ENCODE measurements at places on chromosomes 2 and 18.

GRCh38 chr18:44516450-44516849 is 164.2 kb upstream of the SETBP1 start:
- no peak for DNase-seq

DNA sequence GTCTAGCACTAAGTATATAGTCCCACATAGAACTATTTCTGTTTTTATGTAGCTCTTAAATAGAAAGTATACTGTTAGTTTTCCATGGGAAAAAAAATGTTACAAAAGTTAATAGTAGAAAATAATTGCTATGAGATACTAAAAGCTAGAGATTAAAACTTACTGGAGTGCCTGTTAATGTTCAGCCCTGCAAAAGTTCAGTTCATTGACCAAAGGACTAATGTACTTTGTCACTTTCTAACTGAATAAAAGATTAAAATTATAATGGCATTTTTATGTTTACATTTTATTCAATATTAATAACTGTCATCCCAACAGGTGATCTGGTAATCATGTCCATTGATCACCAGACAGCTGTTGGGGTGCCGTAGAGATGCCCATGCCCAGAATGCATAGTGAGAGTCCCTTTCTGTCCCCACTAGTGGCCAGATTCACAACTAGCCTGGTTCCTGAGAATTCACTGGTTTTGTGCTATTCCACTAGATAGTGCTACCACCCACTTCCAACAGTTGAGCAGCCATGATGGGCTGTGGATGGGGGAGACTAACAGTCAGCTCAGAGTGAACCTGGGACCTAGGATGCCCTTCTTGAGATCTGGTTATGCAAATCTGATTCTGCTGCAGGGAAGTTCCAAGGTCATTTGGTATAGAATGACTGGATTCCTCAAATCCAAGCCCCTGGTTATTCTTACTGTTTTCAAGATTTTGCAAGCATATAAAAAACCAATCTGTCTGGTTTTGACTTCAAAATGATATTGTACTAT is 57.8 kb downstream of the AFTPH start:
- DNase-seq, result no peak

DNA sequence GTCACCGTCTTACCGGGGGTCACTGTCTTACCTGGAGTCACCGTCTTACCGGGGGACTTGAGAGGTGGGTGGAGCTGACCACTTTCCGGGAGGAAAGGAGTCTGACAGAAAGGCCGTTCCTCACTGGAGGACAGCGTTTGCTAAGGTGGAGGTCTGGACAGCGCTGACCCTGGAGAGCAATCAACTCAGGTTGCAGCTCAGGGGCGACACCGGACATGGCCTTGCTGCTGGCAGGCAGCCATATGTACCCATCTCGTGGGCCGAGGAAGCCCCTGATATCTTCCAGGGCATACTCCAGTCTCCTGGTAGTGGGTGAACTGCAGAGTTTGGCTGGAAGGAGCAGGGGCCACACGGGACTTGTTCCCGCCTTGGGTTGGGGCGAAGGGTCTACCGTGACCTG is 234.6 kb upstream of the MYT1L start:
- DNase-seq, result no peak

- peak; percentile 6 for DNase-seq
Observed at GRCh38 chr18:59631583-59632181, 65.5 kb downstream of the CCBE1 start.

DNA sequence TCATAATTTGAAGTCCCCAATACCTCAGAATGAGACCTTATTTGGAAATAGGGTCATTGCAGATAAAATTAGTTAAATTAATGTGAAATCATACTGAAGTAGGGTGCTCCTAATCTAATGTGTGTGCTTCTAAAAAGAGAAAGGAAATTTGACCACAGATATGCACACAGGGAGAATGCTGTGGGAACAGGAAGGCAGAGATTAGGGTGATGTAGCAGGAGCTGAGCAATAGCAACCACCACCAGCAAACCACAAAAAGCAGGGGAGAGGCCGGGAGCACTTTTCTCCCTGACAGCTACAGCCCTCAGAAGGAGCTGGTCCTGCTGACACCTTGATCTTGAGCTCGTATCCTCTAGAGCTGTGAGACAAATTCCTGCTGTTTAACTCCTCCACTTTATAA is 24.6 kb upstream of the SCG2 start:
- DNase-seq, result no peak

- peak; percentile 49 for DNase-seq
Observed at GRCh38 chr2:3692375-3692774, 11.0 kb upstream of the DCDC2C start.

- DNase-seq, result no peak
Observed at GRCh38 chr18:34710458-34710914, 388 bp downstream of the DTNA start.

GRCh38 chr2:200089040-200089755 is 133.8 kb downstream of the MAIP1 start:
- DNase-seq, result no peak

- no peak for DNase-seq
Observed at GRCh38 chr2:159933727-159934049, 128.7 kb downstream of the PLA2R1 start.

GRCh38 chr2:132911726-132912724 is 242.0 kb upstream of the LYPD1 start:
- DNase-seq, result no peak

GRCh38 chr2:50395605-50396297 is 636.2 kb downstream of the NRXN1 start:
- no peak for DNase-seq

DNA sequence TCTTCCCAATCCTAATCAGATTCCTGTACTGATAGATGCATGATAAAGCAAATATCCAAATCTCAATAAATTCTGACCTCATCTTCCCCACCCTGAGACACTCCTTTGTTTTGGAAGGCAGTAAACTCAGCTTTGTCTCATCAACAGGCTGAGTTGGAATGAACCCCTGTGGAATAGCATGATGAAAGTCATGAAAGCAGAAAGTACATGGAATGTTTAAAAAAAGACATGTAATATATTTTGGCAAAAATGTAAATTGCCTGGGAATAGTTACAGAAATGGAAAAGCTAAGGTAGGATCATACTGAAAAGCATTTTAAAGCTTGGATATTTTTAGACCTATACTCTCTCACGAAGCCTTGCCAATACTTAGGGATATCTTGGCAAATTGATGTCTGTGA is 468.7 kb upstream of the CDH7 start:
- no peak for DNase-seq

- no peak for DNase-seq
Observed at GRCh38 chr2:223218587-223219178, 166.7 kb downstream of the KCNE4 start.

DNA sequence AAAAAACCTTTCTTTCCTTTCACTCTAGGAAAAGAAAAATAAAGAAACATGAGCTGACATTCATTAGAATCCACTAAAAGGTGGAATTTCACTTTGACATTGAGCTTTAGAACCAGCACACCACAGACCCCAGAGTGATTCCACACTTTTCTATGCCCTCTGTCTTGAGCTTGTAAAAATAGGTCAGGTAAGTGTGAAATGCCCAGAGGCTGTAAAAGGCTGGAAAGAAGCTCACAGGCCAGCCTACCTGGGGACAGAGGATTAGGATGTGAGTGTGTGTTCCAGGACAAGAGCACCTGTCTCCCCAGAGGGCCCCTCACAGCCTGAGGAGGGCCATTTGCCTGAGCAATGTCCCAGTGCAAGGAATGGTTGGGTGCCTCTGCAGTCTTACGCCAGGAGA is 56.3 kb upstream of the MYO3B start:
- DNase-seq, result no peak

DNA sequence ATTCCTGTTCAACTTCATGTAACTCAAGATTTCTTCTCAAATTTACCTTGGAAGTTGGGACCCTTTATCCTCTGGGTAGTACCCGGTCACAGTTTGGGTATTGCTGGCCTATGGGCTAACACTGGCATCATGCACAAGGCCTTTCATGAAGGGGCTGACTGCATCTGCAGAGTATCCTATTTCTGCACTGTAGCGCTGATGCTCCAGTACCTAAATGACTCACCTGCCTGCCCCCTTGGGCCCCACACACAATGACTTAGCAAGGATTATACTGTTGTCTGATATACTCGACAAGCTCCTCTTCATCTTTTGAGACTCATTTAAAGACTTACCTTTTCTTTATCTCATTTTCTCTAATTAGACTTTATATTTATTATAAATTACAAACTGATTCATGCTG is 39.9 kb downstream of the DNAH6 start:
- DNase-seq, result no peak

GRCh38 chr2:215657844-215658243 is 222.0 kb upstream of the FN1 start:
- no peak for DNase-seq

- DNase-seq, result no peak
Observed at GRCh38 chr2:15042801-15043217, 410.3 kb downstream of the LRATD1 start.

DNA sequence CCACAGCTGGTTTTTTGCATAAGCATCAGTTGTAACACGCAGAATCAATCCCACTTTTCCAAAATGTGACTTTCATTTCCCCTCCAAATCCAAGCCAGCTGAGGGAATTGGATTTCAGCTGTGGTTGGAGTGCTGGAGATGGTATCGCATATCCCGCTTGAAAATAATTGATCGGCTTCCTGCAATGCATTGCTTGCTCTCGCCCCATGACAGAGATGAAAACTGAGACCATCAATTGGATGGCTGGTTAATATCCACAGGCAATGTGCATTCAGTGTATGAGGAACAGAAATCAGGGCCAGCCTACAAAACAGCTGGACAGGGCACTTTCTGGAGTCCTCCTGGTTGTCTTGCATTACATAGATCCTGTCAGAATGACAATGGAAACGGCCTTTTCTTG is 135.3 kb downstream of the MAIP1 start:
- DNase-seq, result no peak

GRCh38 chr2:213751446-213751845 is 467.2 kb downstream of the SPAG16 start:
- DNase-seq, result no peak

DNA sequence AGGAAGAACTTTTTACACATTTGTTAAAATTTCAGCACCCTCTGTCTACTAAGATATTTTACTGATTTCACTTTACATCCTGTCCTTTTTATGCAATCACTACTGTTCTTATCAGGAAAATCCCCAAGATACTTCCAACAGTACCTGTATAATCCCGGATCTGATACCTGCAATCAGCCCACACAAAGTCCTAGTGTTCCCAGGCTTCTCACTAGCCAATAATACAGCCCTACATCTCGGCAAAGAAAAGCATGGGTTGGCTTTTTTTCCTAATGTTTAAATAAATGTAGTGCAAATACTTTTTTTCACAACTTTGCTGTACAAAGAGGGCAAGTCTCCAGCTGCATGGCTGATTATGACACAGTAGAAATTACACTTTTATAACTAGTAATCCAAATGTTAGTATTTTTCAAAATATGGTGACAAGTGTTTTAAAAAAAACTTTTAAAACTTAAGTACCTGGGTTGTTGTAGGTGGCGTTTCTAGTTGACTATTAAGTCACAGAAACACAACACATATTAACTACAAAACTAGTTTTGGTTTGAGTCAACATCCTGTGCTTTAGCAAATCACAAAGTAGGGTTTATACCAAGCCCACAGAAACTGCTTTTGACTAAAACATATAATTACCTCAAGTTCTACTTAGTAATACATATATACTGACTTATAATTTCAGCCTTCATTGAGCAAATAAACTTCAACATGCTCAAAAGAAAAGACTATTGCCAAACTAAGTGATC is 19.5 kb downstream of the CNOT11 start:
- DNase-seq, result no peak

DNA sequence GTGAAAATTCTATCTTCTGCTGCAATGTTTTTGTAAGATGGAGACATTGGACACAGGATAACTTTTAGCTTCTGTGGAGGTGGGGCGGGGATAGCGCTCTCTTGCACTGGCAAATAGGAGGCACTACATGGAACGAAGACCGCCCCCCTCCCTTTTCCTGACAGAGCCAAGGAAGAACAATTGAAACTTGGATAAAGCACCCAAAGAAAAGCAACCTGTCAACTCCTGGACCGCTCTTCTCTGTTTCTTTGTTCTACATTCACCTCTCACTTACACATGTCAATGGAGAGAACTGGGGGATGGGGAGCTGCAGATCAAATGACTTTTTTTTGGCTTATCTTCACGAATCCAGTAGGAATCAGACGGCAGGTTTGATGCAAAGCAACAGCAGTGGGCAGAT is 126.3 kb upstream of the CHAC2 start:
- DNase-seq, result no peak

DNA sequence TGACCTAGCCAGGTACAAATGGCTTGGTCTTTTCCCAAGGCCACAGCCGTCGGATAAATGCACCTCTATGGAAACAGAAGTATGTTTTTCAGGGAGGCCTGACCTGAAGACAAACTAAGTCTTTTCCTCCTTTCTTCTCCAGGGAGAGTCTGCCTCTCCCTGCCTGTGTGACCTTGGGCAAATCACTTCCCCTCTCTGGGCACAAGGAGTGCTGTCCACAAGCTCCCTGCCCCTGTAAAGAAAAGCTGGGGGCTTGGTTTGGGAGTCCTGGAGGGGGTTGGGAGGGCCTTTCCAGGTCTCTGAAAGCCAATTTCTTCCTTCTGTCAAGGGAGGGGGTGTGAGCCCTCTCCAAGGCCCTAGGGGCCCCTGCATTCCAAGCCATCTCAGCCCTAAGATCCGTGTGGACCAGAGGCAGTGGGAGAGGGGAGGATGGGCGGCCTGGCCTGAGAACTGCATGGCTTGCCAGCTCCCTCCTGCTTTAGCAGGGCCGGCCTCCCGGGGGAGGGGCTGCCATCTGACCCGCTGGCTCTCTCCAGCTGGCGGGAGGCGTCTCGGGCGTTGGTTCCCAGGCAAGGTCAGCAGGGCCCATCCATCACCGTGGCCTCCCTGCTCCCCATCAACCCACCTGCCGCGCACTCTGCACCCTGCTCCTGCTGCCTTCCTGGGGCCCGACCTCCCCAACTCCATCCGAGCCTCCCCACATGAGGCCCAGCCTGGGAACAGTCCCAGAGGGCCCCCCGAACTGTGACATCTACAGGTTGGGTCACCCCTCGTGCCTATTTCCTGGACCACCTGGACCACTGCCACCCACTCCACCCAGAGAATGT is 61.4 kb downstream of the SMAD7 start:
- no peak for DNase-seq

DNA sequence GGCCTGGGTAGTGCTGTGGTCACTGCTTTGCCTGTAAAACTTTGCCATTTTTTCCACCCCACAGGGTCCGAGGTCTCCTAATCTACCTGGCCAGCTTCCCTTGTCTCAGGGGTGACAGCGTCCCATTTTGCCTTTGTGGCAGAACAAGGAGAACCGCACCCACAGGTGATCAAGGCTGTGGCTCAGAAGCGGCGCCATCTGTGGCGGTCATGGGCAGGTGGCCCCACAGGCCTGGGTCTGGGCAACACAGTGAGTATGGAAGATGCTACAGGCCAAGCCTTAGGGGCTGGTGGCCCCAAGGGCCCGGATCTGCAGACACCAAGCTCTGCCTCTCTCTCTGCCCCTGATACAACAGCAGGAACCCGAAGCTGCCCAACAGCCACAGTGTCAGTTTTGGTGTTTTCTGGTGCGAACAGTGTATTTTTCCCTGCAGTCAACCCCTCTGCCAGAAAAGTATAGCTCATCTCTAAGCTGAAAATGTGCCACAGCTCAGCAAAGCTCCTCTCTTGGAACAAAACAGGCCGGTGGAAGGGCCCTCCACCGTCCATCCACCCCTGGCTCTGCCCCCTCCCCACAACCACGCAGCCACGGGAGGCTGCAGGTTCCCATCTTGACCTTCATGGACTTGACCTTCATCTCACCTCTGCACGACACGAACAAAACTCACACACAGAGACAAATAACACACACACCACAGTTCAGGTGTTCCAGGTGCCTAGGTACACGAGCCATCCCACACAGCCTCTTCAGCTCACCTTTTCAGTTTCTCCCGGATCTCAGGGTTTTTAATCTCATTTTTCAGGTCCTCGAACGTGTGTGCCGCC is 96.7 kb downstream of the PXDN start:
- no peak for DNase-seq

GRCh38 chr2:6358985-6359384 is 506.7 kb downstream of the CMPK2 start:
- no peak for DNase-seq
